ENCODE measurements at places on chromosomes 11 and 22. TPM values are rescaled to one million over a fixed set of nuclear protein-coding genes. Genes with fewer than 3 reads are reported as not detected.

The SLC5A4 gene
- not detected for total RNA-seq

The SCN4B gene
- total RNA-seq, result 0.04 TPM

The FIBIN gene
- not detected for total RNA-seq

GRCh38 chr22:40727070-40727963 lies 48.0 kb downstream of the MCHR1 start:
- no peak for DNase-seq
- H3K27ac ChIP-seq, result no peak overlapping the region
- peaks cover 12% of the 10 kb centered on the region for H3K4me1 ChIP-seq
- no peak overlapping the region for H3K4me3 ChIP-seq
- H3K36me3 ChIP-seq, result no peaks in the 10 kb centered on the region

- DNase-seq, result no peak
- no peak overlapping the region for H3K4me3 ChIP-seq
- H3K27ac ChIP-seq, result no peak overlapping the region
- no peaks in the 10 kb centered on the region for H3K27me3 ChIP-seq
Measured at GRCh38 chr11:14953904-14954303, 18.2 kb downstream of the CALCA start.

DNA sequence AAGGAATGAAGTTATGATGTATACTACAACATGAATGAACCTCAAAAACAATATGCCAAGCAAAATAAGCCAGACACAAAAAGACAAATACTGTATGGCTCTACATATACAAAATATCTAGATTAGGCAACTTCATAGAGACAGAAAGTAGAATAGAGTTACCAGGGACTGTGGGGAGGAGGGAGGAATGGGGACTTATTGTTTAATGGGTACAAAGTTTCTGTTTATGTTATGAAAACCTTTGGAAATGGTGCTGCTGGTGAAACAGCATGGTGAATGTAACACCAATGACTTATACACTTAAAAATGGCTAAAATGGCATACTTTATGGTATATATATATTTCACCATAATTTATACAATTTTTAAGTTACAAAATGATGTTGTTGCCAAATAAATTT lies 4.1 kb downstream of the AQP11 start:
- peak overlapping the region; percentile 65 for H3K27ac ChIP-seq
- H3K27me3 ChIP-seq, result no peaks in the 10 kb centered on the region
- H3K4me3 ChIP-seq, result peak overlapping the region; percentile 9
- DNase-seq, result peak; percentile 78

DNA sequence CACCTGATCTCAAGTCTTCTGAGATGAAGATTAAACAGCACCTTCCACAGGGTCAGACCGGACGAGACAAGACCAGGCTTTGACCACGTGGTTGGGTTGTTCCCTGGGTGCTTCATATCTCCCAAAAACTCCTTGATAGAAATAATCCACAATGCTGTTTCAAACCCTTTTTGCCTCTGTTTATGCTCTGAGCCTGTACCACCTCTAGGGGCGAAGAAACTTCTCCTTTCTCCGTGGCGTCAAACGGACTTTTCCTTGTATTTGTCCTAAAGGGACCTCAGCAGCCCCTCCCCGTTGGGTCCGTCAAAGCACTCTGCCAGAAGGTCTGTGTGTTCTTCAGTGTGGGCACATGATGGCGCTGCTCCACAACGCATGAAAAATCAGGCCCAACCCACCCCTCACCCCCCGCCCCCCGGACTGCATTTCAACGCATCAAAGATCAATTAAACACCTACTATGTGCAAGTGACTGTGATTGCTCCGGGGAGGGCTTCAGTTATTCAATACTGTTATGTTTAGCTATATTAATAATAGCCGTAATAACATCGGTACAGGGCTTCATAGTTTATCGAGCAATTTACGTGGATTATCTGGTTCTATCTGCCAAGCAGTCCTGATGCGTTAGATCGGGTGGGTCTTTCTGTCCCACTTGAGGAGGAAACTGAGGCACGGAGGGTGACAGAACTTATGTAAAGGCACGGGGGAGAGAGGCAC lies 17.3 kb upstream of the EIF3D start:
- DNase-seq, result peak; percentile 48
- H3K4me1 ChIP-seq, result 0 out of 2 replicates have a peak, but pooled peaks cover 9% of the 10 kb centered on the region
- no peaks in the 10 kb centered on the region for H3K36me3 ChIP-seq
- peaks cover 39% of the 10 kb centered on the region for H3K27me3 ChIP-seq
- no peak overlapping the region for H3K4me3 ChIP-seq

DNA sequence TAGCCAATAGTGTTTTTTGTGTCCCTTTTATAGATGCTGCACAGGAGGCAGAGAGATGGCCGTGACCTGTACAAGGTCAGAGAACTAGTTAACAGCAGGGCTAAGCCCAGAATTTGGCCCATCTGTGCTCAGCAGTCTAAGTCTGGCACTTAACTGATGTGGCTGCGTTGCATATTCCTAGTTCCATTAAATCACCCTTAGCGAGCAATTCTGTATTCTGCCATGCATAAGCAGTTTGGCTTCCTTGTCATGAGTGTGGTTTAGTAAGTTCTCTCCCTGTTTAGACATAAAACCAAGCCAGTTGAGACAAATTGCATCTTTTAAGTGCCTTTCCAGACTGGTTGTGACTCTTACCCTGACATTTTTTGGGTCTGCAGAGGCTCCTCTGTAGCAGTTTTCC lies 230.6 kb upstream of the TENM4 start:
- no peak overlapping the region for H3K4me3 ChIP-seq
- H3K27ac ChIP-seq, result no peak overlapping the region

DNA sequence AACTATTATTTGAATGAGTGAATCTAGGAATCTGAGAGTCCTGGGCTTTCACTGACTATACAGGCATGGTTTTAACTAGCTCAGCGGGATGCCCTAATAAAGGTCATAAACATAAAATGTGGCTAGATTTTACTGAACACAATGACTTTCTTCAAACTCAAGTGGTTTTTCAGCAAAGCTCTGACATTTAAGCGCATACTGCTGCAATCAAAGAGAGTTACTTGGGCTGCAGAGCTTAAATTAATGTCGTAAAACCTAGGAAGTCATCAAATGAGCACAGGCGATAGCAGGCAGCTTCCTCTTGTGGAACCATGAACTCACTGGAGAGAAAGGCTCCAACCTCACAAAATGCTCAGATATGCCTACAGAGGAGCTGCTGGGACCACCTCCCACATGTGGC lies 6.7 kb downstream of the CSNK2A3 start:
- no peaks in the 10 kb centered on the region for H3K36me3 ChIP-seq
- H3K27ac ChIP-seq, result no peak overlapping the region
- DNase-seq, result no peak
- H3K4me1 ChIP-seq, result no peaks in the 10 kb centered on the region
- peaks cover 9% of the 10 kb centered on the region for H3K27me3 ChIP-seq
- H3K4me3 ChIP-seq, result no peak overlapping the region

GRCh38 chr11:61160487-61161189 lies 588 bp downstream of the VPS37C start:
- no peaks in the 10 kb centered on the region for H3K27me3 ChIP-seq
- peak overlapping the region; percentile 71 for H3K4me3 ChIP-seq
- H3K36me3 ChIP-seq, result peaks cover 13% of the 10 kb centered on the region
- peaks cover 70% of the 10 kb centered on the region for H3K4me1 ChIP-seq
- peak overlapping the region; percentile 96 for H3K27ac ChIP-seq
- DNase-seq, result no peak

Measured in HepG2 (cell line).